ENCODE measurements at places on chromosomes 11 and 22. TPM values are rescaled to one million over a fixed set of nuclear protein-coding genes. Genes with fewer than 3 reads are reported as not detected.

DNA sequence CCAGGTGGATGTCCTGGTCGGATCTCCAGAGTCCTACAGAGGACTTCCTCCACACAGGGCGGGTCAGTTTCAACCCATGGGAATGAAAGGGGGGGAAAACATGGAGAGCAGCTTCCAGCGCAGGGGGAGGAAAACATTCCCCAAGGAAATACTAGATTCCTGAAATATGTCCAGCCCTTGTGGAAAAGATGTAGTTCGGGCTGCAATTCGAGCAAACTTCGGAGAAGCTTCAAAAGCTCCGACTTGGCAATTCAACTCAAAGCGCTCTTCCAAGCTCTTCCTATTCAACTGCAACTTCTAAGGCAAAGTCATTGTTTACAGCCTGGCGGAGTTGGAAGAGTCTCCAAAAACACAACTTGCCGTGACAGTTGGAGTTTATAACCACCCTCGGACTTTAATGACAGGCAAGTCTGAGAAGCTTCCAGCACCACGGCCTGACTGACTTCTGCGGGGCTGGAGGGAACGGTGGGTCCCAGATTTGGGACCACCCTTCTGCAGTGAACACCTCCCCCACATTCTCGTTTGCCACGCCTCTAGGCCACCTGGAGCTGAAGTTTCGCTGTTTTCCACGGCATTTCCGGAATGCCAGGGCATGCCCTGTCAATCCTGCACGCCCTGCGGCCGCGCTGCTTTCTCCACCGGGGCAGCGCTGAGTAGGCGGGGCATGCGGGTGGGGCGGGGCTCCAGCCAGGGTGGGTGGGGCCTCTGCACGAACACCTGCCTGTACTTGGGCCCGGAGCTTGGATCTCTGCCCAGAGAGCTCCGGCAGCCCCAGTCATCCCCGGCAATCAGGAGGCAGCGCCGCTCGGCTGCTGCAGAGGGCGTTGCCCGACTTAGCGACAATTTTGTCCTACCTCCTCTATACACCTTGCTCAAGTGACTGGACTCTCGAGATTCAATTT is 49.0 kb upstream of the BIRC3 start:
- H3K27me3 ChIP-seq = no peaks in the 10 kb centered on the region
- H3K36me3 ChIP-seq = no peaks in the 10 kb centered on the region
- H3K27ac ChIP-seq = peak overlapping the region; percentile 74
- peak overlapping the region; percentile 45 for H3K4me3 ChIP-seq
- peak; percentile 81 for DNase-seq
- peaks cover 15% of the 10 kb centered on the region for H3K4me1 ChIP-seq

GRCh38 chr22:35882211-35883030 is 146.2 kb downstream of the RBFOX2 start:
- peaks cover 13% of the 10 kb centered on the region for H3K4me1 ChIP-seq
- H3K27me3 ChIP-seq = no peaks in the 10 kb centered on the region
- H3K27ac ChIP-seq = no peak overlapping the region
- no peak for DNase-seq
- no peak overlapping the region for H3K4me3 ChIP-seq

DNA sequence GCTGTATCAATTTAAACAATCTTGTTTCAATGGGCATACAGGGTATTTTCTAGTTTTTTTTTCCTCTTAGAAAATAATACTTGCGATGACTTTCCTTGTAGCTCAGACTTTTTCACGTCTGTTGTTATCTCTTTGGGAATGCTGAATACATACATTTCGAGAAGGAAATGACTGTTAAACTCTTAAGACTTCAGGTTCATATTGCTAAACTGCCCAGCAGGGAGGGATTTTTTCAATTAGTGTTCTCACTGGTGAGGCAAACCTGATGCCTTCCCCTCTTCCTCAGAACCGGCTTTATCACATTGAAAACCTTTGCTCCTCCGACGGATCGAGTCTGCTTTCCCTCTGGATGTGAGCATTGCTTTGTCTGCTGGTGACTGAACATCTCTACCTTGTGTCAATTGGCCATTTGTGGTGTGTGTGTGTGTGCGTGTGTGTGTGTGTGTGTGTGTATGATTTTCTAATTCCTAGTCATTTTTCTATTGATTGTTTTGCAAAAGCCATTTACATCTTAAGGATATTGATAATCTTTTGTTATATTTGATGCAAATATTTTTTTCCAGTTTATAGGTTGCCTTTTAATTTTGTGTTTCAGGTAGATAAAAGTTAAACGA is 6.6 kb downstream of the NEAT1 start:
- H3K4me3 ChIP-seq = peak overlapping the region; percentile 81
- no peaks in the 10 kb centered on the region for H3K27me3 ChIP-seq
- H3K4me1 ChIP-seq = peaks cover 31% of the 10 kb centered on the region
- H3K36me3 ChIP-seq = peaks cover 32% of the 10 kb centered on the region
- H3K27ac ChIP-seq = peak overlapping the region; percentile 97

The RTN4RL2 gene
- total RNA-seq = not detected

The MS4A6A gene
- 24.4 TPM for total RNA-seq
